Activated T-cell treated with anti-CD3 and anti-CD28 coated beads for 48 hours (primary cell): ENCODE measurements at places on chromosomes 3 and 15.

DNA sequence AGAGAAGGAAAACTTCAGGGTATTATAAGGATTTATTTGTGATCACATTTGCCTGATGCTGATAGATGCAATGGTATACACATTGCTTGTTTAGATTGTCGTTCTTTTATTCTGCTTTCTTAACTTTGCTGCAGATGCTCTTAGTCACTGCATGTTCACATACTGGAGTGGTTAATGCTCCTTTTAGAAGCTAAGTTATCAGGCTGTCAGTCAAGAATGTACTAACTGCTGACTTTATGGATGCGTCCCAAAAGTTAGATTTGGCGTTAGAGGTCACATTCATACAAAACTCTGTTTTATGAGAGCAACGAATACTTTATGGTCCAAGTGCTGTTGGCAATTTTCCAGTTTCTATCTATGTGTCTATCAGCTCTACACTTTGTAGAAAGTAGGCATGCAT, 160.7 kb downstream of the BBX start:
- DNase-seq, result no peak

GRCh38 chr3:28114893-28115292, 126.5 kb upstream of the CMC1 start:
- no peak for DNase-seq

DNA sequence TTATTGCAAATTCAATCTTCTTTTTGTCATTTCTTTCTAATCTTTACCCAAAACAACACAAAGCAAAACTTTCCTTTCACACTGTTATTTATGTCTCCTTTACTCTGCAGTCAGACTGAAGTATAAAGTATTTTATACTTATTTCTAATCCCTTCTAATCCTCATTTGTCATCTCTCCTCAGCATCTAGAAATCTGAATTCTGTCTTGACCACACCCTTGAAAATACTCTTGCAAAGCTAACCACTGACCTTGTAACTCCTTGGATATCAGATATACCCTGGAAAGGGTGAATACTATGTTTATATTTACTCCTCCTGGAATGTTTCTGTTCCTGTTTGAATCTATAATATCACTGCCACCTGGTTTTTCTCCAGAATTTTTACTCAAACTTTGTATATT, 481.1 kb downstream of the ZNF385D start:
- no peak for DNase-seq

GRCh38 chr3:111210003-111210711, 138.5 kb downstream of the NECTIN3 start:
- DNase-seq, result no peak

DNA sequence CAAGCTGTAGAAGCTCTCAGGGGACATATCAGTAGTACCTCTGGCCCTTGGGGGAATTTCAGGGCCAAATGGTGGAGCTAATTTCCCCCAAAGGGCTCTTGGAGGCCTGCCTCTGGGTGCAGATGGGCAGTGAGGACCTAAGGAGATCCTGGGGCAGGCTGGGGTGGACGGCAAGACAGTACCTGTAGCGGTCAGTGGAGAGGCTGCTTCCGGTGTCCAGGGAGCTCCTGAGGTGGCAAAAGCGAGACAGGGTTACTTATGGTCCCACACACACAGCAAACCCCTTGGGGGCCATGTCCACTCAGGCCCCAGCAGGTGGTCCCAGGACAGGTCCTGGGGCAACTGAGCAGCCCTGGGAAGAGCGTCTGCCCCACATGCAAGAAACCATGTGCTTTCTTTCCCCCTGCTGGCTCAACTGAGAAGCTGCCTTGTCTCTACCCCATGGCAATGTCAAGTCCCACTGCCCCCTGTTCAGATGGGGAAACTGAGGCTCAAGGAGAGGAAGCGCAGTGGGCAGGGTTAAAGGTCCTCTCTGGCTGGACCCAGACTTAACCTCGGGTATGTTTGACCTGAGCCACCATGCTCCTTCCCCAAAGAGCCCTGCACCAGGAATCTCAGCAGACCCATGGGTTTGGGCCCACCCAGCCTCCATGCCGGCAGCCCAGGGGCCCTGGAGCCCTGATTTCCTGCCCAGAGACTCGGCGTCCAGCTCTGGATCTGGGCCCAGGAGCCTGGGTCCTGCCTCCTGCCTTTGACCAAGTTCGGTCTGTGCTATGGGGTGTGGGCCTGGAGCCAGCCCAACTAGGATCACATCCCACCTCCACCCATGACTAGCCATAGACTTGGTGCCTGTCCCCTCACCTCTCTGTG, 25.7 kb downstream of the IQSEC1 start:
- DNase-seq, result no peak

GRCh38 chr15:100373120-100373896, 31.5 kb upstream of the ADAMTS17 start:
- no peak for DNase-seq

- no peak for DNase-seq
These were observed 247.3 kb upstream of the CHRM5 start for GRCh38 chr15:33720952-33721351.

DNA sequence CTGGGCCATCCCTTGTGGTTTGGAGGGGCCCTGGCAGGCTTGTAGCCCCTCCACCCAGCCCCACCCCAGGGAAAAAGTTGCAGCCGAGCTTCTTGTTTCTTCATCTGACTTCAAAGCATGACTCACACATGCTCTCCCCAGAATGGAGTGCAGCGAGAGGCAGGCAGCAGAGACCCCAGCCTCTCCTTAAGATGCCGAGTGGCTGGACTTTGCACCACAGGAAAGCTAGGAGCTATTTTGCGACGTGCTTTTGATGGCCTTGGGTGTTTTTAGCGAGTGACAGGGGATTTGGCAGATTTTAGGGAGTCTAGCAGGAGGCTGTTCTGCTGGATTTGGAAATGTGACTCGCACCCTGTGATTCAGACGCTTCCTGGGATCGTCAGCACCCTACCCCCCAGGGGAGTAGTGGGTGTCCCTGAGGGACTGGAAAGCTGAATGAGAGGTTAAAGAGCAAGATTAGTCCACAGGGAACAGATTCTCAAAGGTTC, 14.2 kb downstream of the BAHD1 start:
- DNase-seq, result no peak

DNA sequence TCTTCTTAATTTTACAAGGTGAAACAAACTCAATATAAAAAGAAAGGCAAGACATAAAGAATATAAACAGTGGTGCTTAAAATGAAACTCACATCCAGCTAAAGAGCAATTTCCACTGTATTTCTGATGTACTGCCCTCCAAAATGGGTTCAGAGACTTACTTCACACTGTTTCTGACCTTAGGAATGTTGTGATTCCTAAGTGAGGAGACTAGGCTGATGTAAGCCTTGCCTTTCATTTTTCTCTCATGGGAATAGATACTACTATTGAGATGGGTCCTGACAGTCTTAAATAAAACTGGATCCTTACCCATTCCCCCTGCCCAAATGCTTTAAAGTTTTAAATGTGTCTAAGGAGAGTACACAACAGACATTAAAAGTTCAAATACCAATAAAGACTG, 86.9 kb downstream of the CBLB start:
- no peak for DNase-seq

DNA sequence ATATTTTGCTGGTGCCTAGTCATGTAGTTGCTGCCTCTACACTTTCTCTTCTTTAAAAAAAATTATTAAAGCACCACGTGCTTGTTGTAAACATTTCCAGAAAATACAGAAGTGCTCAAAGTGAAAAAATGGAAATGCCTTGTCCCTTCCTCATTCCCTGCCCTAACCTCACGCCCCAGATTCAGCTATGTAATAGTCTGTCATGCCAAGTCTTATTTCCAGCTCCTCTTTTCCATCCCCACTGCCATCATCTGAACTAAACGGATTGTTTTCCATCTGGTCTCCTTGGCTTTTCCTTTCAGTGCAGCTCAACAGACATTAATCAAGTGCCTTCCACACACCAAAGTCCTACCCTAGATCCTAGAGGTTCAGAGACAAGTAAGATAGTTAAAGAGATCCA, 15.5 kb downstream of the ZNF774 start:
- no peak for DNase-seq

DNA sequence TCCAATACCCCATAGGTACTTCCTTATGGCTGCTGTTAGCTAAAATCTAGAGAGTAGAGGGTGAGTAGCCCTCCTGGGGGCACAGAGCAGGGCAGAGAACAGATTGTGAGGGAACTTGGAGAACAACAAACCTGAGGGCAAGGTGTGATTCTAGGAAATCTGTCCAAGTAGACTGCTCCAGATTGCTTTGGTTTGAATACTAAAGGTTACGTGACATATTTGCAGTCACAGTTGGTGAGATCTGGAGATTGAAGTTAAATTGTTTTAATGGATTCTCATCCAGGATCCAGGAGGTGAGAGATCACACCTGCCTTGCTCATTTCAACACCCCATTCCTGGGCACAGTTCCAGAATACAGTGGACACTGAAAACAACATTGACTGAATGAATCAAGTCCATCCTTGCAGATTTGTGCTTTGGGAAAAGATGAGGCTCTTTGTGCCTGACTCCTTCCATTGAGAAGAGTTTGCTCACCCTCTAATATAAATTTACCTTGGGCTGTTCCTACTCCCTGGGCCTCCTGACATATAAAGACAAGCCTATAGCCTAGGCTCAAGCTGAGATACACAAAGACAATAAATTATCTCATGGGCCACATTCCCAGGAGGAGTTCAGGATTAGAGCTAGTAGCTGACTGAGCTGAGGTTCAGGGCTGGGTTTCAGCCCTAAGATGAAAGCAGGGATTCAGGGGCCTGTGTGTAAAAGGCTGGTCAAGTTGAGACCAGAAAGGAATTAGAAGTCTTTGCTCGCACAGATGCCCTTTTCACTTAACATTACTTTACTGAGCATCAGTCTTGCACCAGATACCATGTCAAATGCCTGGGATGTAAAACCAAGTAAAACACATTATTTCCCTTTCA, 400.9 kb upstream of the MCTP2 start:
- no peak for DNase-seq

GRCh38 chr3:65006300-65006739, 318.5 kb upstream of the ADAMTS9 start:
- DNase-seq, result no peak

DNA sequence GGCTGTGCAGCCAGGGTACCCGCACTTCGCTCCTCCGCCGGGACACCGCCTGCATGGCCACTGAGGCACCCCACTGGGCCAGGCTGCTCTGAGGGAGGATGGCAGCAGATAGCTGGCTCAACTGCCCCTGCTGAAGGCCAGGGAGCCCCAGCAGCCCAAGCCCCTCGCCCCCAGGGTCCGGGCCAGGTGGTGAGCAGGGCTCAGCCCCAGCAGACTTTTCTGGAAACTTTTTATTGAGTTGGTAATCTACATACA, 11.5 kb downstream of the PLIN1 start:
- no peak for DNase-seq

DNA sequence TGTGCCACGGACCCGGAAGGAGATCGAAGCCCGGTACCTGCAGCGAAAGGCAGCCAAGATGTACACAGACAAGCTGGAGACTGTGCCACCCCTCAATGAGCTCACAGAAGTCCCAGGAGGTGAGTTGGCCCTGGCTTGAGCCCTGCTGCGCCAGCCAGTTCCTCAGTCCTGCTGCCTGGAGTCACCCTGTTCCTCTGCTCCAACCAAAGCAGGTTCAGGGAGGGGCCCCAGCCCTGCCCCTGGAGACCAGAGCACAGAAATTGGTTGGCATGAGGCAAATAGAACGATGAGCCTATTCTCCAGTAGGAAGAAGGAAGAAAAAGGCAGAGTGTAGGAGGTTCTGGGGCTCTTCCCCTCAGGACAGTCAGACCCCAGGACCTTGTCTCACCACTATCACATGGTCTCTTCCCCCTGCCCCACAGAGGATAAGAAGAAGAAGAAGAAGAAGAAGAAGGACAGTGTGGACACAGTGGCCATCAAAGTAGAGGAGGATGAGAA, 8.0 kb downstream of the TMIE start:
- DNase-seq, result no peak

- DNase-seq, result no peak
These were observed 24.7 kb downstream of the ILDR1 start for GRCh38 chr3:121997372-121997771.

DNA sequence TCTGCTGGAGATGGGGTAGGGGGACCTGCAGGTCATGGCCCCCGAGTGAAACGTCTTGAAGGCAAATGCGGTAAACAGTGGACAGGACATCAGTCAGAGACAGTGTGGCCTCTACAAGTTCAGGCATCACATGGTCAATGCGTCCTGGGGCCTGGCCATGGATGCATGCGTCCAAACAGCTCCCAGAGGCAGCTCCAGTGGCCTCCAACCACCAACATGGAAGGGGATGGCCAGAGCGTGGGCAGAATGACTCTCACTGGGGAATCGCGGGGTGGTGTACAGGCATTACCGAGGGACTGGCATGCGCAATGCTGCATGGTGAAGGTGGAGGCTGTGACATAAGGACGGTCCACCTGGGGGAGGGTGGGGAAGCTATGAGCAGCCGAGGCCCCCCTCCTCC, 35.6 kb upstream of the IQSEC1 start:
- no peak for DNase-seq
